ENCODE measurements at places on chromosomes 1 and 21. TPM values are rescaled to one million over a fixed set of nuclear protein-coding genes. Genes with fewer than 3 reads are reported as not detected.

DNA sequence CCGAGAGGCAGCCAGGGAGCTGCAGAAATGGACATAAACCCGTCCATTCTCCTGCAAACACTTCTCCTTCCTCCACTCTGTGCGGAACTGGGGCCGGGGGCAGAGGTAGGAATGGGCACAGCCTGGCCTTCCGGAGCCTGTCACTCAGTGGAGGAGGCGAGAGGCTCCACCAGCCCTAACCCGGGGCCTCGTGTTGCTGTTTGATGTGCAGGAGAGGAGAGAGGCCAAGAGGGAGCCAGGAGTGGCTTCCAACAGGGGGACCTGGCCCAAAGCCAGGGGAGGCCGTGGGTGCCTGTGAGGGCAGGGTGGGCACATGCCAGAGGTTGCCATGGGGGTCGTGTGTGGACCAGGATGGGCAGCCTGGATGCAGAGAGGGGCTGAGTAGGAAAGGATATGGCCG is 158.1 kb upstream of the ARHGEF16 start:
- DNase-seq = no peak

- DNase-seq = no peak
Observed at GRCh38 chr1:172322219-172323061, 98.0 kb upstream of the C1orf105 start.

LEFTY2 gene
- not detected for total RNA-seq

CTSE gene
- not detected for total RNA-seq

NFASC gene
- 0.23 TPM for total RNA-seq

TAS1R1 gene
- not detected for total RNA-seq

GRCh38 chr21:39048574-39048973 is 134.7 kb downstream of the PSMG1 start:
- no peak for DNase-seq

SPRR2F gene
- not detected for total RNA-seq

GRCh38 chr1:169618367-169618766 is 11.6 kb downstream of the SELP start:
- no peak for DNase-seq

Data from activated CD4-positive, alpha-beta T cell treated with anti-CD3 and anti-CD28 coated beads, Interleukin-2, amount 10 ng/mL, durations not matched to agents 7 days and 5 days (primary cell).